ENCODE measurements at places on chromosomes 6 and 20.

DNA sequence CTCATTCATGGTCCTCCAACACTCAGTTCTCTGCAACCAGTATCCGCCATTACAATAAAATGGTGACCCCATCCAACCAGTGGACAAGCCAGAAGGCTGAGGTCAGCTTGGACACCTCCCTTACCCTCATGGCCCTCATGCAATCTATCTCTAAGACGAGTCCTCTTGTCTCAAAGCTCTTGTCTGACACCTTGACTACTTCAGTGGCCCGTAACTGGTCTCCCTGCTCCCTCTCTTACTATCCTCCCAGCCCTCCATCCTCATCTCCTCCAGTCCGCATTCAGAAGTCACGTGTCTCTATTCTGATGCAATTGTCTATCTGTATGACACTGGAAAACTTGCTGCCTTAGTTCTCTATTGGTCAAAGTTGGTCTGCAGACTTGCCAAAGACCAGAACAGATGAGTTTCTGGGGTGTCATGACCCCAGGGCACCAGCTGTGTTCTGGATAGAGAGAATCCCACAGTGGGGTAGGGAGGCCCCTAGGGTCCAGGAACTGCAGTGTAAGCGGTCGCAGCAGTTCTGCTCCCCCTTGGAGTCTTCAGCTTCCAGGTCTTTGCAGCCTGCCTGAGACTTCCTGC is 59.6 kb upstream of the RNF24 start:
- DNase-seq = no peak

- no peak for DNase-seq
Observed at GRCh38 chr6:155882527-155883333, 427.1 kb upstream of the NOX3 start.

DNA sequence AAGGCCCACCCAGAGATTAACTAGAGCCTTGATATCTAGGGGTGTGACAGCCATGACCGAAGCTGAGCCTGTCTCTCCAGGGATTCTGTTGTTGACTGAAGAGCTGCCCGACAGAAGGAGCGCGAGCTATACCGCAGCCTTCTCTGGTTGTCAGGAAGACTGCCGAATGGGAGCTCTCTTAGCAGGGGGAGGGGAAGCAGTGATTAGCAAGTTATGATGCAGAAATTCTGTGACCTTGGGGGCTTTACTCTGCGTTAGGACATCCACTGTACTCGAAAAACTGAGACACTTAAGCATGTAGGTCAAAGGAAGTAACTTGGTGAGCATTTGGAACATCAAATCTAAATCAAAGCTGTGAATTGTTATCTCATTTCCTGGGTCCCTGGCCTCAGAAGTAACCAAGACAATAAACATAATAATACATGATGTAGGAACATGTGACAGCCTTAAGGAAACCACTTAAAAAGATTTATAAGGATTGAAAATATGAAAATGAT is 84.7 kb downstream of the MAP3K4 start:
- DNase-seq = no peak

GRCh38 chr20:3775457-3776108 is 5.7 kb downstream of the SPEF1 start:
- no peak for DNase-seq

- DNase-seq = no peak
Observed at GRCh38 chr6:44102527-44102926, 24.7 kb downstream of the MRPL14 start.

DNA sequence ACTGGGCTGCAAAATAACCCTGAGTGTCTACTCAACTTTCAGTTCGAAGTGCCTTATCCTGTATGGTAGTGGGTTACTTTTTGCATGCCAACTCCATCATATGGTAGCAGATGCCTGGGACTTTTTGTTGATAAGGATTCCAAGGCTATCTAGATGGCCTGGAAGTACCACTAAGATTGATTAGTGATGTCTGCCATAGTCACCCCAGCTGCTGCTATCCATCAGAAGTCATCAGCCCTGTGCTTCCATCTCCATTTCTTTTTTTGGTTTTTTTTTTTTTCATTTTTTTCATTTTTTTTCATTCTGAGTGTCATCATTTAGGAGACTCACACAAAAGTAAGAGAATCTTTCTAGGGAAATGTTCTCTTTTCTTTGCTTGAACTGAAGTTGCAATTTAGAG is 217.4 kb upstream of the PLCB4 start:
- DNase-seq = no peak

- no peak for DNase-seq
Observed at GRCh38 chr6:57173056-57173885, 1.1 kb downstream of the BAG2 start.

GRCh38 chr6:158020272-158020711 is 38.6 kb downstream of the SYNJ2 start:
- DNase-seq = no peak

DNA sequence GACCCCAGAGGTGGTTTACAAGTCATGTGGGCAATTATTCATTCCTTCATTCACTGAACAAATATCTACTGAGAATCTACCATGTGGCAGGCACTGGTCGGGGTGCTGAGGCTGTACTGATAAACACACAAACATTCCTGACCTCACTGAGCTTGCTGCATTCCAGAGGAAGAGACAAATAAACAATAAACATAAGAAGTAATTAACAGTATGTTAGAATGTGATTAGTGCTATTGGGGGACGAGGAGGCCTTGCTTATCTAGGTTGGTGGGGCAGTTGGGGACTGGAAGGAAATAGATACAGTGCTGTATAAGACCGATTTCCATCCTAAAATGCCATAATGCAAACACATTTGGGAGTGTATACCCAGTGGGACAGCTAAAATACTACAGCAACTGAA is 44.1 kb downstream of the MAK start:
- DNase-seq = no peak

- no peak for DNase-seq
Observed at GRCh38 chr6:108222504-108222903, 38.3 kb downstream of the SNX3 start.

GRCh38 chr20:24617757-24618450 is 148.5 kb downstream of the SYNDIG1 start:
- no peak for DNase-seq

DNA sequence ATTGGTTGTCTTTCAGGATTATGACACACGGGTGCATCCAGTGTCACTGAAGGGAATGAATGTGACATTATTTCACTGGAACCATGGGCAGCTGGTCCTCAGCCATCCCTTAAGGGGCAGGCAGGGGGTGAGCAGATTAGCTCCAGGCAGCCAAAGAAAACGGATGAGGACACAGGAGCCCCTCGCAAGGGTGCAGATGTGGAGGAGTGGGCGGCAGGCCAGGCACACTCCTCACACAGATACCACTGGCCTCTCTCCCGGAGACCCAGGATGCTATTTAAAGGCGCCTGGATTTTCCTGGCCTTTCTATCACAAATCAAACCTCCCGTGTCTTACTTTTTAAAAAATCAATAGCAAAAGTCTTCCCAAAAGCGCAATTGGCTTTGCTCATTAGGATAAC is 210.4 kb downstream of the TAF4 start:
- DNase-seq = no peak

DNA sequence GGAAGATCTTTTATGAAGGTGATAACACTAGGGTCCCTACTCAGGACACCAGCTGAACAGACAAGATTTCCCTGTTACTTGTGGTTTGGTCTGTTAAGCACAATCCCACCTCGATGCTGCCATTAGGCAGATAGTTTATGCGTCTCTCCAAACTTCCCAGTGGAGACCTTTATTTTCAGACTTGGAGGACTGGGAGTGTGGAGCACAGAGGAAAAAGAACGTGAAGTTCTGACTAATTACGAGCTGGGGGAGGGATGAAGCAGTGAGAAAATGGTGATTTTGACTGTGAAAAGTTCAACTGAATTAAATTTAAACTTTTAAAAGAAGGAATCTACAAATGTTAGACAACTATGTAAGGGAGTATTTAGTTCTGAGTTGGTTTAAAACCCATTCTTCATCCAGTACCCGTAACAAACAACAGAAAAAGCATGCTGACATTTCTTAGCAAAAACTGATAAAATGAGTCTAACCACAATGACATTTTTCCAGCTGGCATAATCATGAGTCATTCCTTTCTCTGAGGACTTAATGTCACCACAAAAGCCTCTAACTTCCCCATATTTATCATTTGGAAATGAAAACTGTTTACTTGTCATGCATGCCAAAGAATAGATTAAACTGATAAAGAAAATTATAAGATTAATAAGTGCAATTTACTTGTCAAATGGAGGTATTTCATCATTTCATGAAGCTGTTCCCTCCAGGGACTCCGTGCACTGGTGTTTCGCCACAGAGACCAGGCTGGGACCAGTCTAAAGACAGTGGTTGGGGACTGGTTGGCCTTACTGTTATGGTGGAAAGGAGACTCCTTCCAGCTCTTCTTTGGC is 113.3 kb upstream of the SSTR4 start:
- DNase-seq = no peak

DNA sequence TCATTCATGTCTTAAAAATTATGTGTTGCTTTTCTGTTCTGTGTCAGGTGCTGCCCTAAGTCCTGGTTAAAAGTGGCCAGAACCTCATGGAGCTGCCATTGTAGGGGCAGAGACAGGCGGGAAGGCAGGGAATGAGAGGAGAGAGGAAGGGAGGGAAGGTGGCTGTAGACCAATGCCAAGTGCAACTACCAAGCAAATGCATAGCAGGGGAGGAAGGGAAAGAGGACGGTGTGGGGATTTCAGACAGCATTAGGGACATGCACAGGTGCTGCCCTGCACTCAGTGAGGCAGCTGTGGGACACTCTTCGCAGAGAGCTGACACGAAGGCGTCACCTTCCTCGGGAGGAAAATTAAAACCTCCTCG is 21.0 kb downstream of the GGTLC1 start:
- DNase-seq = no peak

GRCh38 chr6:12720310-12720709 is 3.7 kb downstream of the PHACTR1 start:
- no peak for DNase-seq

DNA sequence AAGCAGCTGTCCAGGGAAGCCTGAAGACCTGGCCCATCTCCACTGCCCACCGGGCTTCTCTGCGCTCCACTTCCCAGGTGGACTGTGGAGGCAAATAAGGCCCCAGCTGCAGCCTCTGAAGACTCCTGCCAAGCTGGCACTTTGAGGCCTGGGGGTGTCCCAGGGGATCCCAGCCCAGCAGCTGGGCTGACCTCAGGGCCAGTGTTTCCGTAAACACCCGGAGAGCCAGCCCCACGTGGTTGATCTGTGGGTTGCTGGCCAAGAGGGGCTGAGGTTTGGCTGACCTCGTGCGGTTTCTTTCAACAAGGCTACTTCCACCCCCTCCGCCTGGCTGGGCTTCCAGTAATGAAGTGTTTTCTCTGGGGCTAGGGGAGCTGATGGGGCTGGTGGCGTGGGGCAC is 12.4 kb upstream of the CCN5 start:
- DNase-seq = no peak

- no peak for DNase-seq
Observed at GRCh38 chr6:155493026-155493693, 37.5 kb upstream of the NOX3 start.

DNA sequence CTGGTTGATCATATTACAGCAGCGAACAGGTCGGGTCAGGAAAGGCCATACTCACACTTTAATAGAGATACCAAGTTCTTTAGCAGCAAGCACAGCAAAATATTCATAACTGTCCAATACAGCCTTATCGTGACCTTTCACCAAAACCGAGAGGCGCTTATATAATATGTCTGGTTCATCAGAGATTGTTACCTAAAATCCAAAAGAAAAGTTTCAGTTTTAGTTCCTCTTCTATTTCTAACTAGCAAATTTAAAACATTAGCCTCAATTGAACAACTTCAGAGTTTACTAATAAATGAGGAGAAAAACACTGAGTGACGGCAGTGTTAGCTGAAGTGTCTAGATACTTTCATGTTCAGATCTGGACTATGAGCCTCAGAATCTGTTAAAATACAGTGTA is 5.9 kb downstream of the MRPS10 start:
- DNase-seq = no peak

DNA sequence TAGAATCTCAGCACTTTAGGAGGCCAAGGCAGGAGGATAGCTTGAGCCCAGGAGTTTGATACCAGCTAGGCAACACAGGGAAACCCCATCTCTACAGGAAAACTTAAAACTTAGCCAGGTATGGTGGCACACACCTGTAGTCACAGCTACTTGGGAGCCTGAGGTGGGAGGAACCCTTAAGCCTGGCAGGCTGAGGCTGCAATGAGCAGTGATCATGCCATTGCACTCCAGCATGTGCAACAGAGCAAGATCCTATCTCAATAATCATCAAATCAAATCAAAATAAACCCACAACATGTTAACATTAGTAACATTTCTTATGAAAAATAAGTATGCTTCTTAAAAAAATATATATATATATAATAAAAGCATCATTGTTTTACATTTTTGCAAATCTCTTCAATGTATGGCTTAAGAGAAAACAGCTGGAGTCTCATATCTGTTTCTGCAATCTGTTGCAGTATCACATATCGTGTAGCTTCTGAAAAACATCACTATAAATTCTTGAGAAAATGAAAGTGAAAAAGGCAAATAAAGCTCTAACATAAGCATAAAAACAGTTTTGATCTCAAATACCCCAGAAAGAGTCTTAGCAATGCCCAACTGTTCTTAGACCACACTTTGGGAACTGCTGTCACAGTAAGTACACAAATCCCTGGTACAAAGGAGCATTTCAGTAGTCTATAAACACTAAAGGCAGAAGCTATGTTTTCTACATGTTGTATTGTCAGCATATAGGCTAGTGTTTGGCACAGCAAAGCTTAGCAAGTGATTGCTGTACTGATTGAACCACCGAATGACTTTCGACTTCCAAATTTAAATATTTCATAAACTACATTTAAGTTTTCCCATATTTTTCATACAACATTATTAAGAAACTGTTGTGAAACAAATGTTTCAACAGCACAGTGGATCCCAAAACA is 8.0 kb downstream of the MMUT start:
- DNase-seq = no peak

- no peak for DNase-seq
Observed at GRCh38 chr20:8722277-8722928, 346.5 kb upstream of the PLCB4 start.

- no peak for DNase-seq
Observed at GRCh38 chr20:676315-676937, 824 bp upstream of the SCRT2 start.

GRCh38 chr6:157927011-157927410 is 54.7 kb upstream of the SYNJ2 start:
- no peak for DNase-seq

GRCh38 chr6:130966344-130966980 is 96.6 kb downstream of the EPB41L2 start:
- no peak for DNase-seq

- no peak for DNase-seq
Observed at GRCh38 chr6:151842816-151843215, 35.3 kb downstream of the ESR1 start.

DNA sequence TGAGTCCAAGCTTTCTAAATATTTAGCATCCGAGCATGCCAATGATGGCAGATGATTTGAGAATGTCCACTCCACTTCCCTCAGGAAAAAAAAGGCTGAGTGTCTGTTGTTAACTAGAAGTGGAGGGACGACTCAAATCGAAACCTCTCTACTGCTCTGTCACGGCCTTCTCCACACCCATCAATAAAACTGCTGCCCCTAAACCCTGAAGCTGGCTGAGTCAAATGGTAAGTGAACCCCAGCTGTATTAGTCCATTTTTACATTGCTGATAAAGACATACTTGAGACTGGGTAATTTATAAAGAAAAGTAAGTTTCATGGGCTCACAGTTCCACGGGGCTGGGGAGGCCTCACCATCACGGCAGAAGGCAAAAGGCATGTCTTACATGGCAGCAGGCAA is 707.0 kb downstream of the QKI start:
- DNase-seq = no peak
